ENCODE measurements at places on chromosomes 4 and X.

GRCh38 chr4:20760053-20760452 is 59.8 kb downstream of the PACRGL start:
- no peak for DNase-seq

GRCh38 chr4:152690706-152691651 is 11.2 kb upstream of the TMEM154 start:
- no peak for DNase-seq

- DNase-seq = no peak
Observed at GRCh38 chrX:28398342-28398741, 188.9 kb upstream of the IL1RAPL1 start.

GRCh38 chr4:145956288-145956890 is 17.8 kb upstream of the ZNF827 start:
- DNase-seq = no peak

GRCh38 chr4:88661739-88662138 is 35.9 kb downstream of the NAP1L5 start:
- DNase-seq = no peak

GRCh38 chr4:175874306-175874705 is 62.2 kb upstream of the GPM6A start:
- DNase-seq = no peak

- no peak for DNase-seq
Observed at GRCh38 chrX:145405012-145405411, 157.7 kb downstream of the SPANXN1 start.

- DNase-seq = no peak
Observed at GRCh38 chr4:22703912-22704311, 11.2 kb downstream of the GBA3 start.

DNA sequence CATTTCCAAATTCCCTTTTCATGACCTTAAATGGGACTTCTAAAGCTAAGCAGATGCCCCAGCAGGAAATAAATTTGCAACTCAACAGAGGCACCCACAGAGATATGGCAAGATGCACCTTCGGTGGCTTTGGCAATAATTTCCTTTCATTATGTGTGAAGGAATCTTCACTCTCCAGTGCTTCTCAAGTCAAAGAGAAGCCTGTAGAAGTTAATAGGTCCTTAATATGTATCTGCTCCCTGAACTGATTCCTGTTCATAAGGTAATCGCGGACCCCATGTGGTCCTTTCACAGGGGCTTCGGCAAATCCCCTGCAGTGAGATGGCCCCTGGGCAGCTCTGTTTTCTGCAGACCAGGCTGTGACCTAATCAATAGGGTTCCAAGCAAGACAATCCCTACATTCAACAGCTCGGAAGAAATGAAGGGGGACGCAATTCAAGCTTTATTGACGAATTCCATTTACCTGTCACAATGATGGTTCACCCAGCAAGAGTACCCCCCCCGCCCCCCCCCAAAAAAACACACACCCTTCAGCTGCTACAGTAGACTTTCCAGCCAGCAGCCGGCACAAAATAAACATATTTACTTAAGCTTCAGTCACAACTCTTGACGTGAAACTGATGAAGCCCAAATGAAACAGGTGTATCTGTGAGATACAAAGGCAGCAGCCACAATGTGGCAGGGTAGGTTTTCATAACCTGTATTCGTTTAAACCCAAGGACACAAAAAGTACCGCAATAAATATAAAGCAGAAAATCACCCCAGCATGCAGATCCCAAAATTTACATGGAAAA is 35.3 kb downstream of the FAT1 start:
- DNase-seq = no peak

DNA sequence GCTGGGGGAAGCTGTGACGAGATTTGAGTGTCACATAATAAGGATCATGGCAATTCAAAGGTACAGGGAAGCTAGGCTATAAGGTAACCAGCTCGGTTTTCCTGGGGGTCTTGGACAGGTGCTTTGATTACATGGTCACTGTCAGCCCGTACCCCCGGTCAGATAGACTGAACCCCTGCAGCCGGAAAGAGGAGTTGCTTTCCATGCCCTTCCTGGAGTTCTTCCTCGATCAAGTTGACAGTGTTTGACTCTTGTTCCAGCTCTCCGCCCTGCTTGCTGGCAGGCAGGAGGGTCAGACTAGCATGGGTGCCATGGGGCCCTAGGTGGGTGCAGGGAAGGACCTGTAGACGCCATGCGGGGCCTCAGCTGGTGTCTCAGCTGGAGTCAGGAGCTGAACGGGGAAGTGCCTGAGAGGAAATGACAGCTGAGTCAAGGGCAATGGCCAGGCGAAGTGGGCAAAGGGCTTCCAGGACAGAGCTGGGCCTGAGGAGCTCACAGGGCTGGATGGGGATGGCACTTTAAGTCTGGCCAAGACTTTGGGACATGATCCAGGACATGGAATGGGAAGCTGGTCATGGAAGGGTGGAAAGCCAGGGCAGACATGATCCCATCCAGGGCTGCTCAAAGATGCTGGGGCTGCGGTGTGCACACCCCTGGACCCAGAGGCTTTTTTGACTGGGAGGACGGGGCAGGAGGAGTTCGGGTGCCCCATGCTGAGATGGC is 1.6 kb downstream of the TMEM187 start:
- DNase-seq = peak; percentile 49

- no peak for DNase-seq
Observed at GRCh38 chr4:85298037-85298436, 176.9 kb upstream of the ARHGAP24 start.
